ENCODE measurements at places on chromosomes 16 and 17. TPM values are rescaled to one million over a fixed set of nuclear protein-coding genes. Genes with fewer than 3 reads are reported as not detected.

The KRTAP2-3 gene
- total RNA-seq: not detected

GRCh38 chr16:473046-474043, 47.9 kb downstream of the RAB11FIP3 start:
- no peak for DNase-seq

DNA sequence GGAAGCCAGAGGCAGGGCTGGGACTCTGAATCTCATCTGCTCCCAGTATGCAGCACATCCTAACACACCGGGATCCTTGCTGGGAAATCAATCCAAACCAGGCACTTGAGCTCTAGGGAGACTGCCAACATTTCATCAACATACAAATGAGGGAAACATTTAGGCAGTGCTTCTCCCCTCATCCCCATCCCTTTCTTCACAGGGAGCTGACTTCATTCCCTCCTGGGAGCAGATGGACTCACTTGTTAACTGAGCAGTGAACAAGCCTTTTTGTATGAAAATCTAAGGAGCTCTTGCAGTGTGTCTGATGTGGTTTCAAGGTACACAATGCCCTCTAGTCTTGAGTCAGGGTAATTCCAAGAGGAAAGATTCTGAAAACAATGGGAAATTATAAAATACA, 96.3 kb downstream of the TMEM114 start:
- no peak for DNase-seq

DNA sequence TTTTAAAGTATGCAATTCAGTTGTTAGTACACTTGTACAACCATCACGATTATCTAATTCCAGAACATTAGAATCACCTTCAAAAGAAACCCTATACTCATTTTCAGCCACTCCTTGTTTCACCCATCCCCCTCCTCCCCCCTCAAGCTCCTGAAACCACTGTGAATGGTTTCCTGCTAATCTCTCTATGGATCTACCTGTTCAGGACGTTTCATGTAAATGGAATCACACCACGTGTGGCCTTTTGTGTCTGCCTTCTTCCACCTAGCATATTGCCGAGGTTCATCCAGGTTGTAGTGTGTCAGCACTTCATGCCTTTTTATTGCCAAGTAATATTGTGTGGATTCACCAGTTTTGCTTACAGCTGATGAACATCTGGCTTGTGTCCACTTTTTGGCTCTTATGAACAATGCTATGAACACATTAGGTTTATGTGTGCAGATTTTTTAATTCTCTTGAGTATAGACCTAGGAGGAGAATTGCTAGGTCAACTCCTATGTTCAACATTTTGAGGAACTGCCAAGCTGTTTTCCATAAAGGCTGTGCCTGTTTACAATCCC, 17.8 kb downstream of the EIF4A3 start:
- DNase-seq: no peak

- DNase-seq: no peak
Observed at GRCh38 chr17:33779234-33779591, 475.9 kb upstream of the CCL2 start.

The RAB37 gene
- total RNA-seq: 1.8 TPM

DNA sequence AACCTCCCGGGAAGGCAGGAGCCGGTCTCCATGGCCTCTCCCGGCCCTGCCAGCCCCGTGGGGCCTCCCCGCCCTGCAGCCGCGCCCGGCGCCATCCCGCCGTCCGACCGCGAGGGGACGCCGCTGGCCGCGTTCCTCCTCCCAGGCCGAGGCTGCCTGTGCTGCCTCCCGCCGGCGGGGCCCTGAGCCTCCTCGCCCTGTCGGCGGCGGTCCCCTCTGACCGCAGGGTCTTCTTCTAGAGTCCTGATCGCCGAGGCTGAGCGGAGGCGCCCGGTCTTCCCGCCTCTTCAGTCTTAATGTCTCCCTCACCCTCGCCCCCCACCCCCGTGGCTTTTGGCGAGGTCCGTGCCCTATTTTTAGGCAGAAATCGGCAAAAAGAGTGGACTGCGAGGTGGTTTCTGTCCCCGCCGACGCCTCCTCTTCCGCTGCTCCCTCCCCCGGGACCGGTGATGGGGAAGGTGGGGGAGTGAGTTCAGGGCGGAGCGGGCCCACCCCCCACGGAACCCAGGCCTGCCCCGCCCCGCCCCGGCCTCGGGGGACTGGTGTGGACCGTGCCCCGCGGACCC, 794 bp upstream of the CPNE7 start:
- DNase-seq: no peak

GRCh38 chr17:78037280-78037679, 78.8 kb downstream of the TNRC6C start:
- DNase-seq: no peak

DNA sequence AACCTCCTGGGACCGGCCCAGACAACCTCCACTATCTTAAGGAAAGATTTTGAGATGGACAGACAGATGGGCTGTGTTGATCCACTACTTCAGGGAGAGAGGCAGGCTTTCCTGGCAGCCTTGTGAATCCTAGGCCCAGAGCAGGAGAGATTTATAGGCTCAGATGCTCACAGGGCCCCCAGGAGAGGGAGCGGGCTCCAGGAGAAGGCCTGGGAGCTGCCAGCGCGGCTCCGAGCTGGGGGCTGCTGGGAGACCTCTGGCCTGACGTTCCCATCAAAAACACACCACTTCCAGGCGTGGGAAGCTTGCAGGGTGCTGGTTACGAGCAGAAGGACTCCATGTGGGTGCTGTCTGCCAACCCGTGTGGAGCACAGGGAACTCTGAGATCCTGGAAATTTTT, 53.2 kb downstream of the MYH11 start:
- DNase-seq: no peak

- DNase-seq: no peak
Observed at GRCh38 chr16:4610011-4611005, 4.4 kb downstream of the UBALD1 start.

GRCh38 chr17:2028737-2029136, 1.2 kb upstream of the DPH1 start:
- DNase-seq: no peak

GRCh38 chr16:6447021-6447790, 885.4 kb upstream of the RBFOX1 start:
- no peak for DNase-seq

The DBF4B gene
- total RNA-seq: 3.8 TPM
